ENCODE measurements at places on chromosomes 1 and 21.

DNA sequence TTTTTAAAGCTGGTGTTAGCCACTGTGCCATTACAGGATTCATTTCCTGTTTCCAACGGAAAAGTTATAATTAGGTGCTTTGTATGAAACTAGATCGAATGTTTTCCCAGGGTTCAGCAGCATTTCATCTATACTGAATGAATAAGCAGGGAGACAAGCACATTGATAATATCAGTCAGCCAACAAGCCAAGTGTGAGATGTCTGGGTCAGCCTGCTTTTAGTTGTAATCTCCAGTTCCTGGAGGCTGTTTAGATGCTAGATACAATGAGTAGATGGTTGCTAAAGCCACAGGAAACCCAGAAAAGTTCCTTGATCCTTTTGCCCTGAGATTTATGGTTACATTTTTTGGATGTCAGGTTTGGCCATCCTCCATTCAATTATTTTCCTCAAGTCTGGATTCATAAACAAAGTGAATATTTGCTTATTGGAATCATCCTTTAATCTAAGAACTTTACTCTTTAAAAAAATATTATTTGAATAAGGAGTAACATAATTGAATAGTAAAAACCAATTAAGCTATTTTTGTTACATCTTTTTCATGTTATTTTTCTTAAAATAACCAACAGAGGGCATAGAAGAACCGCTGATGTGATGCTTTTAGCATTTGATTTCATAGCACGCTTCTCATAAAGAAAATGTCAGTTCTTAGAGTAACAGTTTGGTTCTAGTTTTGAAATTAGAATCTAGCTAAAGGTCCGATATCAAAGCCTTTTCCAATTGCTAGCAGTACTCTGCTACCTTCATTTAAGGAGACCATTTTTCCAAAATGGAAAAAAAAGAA is 76.6 kb downstream of the HSPA13 start:
- DNase-seq = no peak

DNA sequence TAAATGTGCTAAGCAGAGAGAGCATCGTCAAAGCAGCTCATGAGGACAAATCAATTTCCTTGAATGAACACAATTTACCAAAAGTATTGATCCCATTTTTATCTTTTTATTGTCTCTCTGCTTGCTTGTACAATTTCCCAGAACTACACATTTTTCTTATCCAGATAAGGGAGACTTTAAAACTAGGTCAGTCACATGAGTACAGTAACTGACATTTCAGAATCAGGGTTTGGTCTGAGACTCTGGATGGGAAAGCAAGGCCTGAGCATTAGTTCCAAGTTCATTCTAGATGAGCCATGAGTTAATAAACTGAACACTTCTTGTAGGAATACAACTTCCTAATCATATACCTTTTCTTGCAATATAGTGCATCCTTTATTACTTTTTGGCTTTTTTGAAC is 11.5 kb upstream of the DENND2D start:
- DNase-seq = no peak

DNA sequence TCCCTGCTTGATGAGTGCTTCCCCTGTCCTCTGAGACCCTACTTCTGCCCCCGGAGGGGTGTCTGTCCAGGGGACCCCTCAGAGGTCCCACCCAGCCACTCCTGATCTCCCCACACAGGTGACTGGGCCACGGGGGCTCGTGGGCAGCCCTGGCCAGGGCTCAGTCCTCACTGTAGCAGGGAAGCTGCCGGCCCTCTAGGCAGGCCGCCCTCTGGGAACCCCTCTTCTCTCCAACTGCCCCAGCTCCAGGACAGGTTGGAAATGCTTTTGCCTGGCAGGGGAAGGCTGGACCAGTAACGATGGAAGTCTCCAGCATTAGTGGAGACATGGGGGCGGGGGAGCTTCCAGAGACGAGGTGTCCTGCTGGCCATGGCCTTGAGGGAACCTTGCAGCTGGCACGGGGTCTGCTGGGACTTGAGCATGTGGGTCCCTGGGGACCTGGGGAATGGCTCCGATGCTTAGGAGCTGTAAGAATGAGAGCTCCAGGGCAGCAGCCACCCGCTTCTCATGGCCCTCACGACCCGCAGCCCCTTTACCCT is 3.1 kb upstream of the FNDC10 start:
- no peak for DNase-seq

- DNase-seq = no peak
These were observed 42.0 kb downstream of the FCRL3 start for GRCh38 chr1:157658571-157658970.

- no peak for DNase-seq
These were observed 3.4 kb downstream of the FCER1G start for GRCh38 chr1:161218301-161219077.

- DNase-seq = no peak
These were observed 21.9 kb downstream of the CEPT1 start for GRCh38 chr1:111161843-111162487.

- DNase-seq = no peak
These were observed 128.2 kb downstream of the GALNT2 start for GRCh38 chr1:230195199-230195598.

GRCh38 chr1:150708595-150708994 is 11.6 kb upstream of the GOLPH3L start:
- DNase-seq = no peak

DNA sequence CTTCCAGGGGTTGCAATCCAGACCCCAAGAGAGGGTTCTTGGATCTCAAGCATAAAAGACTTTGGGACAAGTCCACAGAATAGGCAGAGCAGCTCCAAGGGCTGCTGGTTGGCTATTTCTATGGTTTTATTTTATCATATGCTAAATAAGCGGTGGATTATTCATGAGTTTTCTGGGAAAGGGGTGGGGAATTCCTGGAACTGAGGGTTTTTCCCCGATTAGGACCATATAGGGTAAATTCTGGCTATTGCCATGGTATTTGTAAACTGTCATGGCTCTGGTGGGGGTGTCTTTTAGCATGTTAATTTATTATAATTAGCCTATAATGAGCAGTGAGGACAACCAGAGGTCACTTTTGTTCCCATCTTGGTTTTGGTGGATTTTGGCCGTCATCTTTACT is 270.9 kb upstream of the PLXNA2 start:
- DNase-seq = no peak

- no peak for DNase-seq
These were observed 8.6 kb downstream of the ST6GALNAC3 start for GRCh38 chr1:76083189-76083588.
